ENCODE measurements at places on chromosomes 2 and 18. TPM values are rescaled to one million over a fixed set of nuclear protein-coding genes. Genes with fewer than 3 reads are reported as not detected.

The ST8SIA3 gene
- under 0.01 TPM for total RNA-seq

DNA sequence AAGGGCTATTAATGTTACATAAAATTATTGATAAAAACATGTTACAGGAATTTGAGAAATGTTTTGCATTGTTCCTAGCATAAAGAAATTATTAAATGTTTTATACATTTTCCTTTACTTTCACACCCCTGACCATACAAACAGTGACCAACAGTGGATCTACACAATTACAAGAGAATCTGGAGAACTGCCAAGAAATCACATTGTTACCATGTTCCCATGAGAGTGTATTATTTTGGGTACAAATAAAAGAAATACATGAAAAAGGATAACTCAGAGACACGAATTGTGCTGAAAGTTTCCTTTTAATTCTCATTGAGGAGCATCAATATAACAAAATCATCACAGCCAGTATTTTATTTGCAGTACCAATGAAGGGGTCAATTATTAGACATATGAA is 150.1 kb downstream of the WDPCP start:
- no peak overlapping the region for H3K27ac ChIP-seq
- no peak for DNase-seq
- H3K4me3 ChIP-seq: no peak overlapping the region

The RND3 gene
- total RNA-seq: 31.7 TPM

The RBMS1 gene
- total RNA-seq: 86.6 TPM

DNA sequence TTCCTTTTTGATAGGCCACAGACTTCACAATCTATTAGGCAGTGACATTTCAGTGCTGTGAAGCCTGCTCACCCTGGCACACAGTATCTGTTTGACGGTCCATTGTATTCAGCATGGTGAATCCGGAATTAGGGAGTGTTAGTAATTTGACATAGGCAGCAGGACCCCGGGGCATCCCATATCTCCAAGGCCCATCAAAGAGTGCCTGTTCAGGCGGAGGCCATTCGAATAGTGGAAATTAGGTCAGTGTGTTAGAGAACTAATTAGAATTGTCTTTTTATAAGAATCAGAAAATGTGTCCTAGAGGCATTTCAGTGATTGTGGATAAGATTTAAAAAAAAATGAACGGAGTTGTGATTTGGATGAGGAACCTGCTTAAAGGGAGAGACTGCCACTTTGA is 818.8 kb upstream of the SOX11 start:
- no peak for DNase-seq
- no peaks in the 10 kb centered on the region for H3K27me3 ChIP-seq
- H3K4me3 ChIP-seq: no peak overlapping the region
- H3K4me1 ChIP-seq: no peaks in the 10 kb centered on the region
- no peak overlapping the region for H3K27ac ChIP-seq
- no peaks in the 10 kb centered on the region for H3K36me3 ChIP-seq

Measured in SJCRH30 (cell line).